T-helper 2 cell (primary cell): ENCODE measurements at places on chromosomes 6 and 20.
A peak's percentile ranks its signal among the peaks of the same experiment; 100 is the strongest.

- DNase-seq: no peak
Measured at GRCh38 chr20:64242797-64243475, 12.6 kb upstream of the PCMTD2 start.

DNA sequence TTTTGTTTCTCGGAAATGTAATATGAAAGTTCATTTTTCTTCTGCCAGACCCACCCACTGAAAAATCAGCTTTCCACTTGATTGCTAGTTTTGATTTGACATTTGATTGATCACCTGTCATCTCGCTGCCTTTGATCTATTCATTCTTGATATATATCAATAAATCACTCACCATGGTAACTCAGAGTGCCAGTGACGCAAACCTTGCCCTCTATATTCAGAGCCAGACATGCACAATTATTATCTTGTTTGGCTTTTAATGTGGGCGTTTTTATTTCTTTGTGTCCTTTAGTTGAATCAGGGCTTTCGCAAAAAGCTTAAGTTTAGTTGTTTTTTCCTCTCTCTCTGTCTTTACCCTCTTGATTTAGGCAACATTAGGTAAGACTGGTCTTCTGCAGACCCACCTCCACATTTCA, 2.0 kb downstream of the TSHZ2 start:
- no peak for DNase-seq

DNA sequence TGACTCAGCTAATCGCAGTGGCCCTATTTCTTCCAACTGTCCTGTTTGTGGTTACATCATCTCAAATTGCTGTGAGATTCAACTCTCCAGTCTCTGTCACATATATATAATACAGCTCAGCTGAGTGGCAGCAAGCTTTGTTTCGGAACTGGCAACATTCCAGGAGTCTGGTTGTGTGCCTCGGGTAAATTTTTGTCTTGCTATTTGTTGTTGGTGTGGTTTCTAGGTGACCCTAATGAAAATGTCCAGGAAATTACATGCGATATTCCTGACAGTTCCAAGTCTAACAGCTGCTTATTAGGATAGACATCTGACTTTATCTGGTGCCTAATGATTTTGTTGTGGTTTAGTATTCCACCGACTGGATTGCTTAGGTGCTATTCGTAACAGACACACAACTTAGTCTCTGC, 581.8 kb downstream of the CD109 start:
- DNase-seq: no peak

DNA sequence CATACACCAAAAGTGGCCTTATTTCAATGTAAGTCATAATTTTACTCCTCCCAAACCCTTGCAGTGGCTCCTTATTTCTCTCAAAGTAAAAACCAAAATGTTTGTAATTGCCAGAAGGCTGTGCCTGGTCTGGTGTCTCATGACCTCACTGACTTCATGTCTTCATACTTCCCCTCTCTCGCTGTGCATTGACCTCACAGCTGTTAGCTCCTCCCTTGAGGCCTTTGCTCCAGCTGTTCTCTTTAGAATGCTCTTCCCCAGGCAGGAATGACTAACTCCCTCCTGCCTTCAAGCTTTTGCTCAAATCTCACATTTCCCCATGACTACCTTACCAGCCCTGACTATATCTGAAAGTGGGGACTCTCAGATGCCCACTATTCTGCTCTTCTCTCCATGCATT, 83.3 kb downstream of the MTFR2 start:
- DNase-seq: no peak

GRCh38 chr6:1774226-1774915, 164.7 kb downstream of the FOXC1 start:
- no peak for DNase-seq

GRCh38 chr20:62426699-62427131, 624 bp downstream of the RBBP8NL start:
- DNase-seq: no peak

DNA sequence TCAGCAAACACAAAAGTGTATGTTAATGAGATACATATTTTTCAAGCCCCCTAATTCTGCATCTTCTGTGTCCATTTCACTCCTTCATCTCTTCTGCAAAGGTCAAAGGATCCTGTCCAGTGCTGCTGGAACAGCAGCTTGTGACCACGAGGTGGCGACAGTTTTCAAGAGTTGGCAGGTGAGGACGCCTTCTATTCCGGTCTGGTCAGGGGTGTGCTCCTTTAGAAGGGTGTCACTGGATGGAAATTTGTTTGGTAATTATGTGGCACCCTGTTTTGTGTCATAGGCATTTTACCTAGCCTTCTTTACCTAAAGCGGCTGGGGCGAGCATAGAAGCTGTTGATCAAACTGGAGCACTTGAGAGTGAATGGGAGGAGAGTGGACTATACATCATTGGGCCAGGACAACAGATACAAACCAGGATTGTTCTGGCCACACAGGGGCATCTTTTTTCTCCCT, 32.9 kb upstream of the ERVFRD-1 start:
- DNase-seq: peak; percentile 41

- DNase-seq: no peak
Measured at GRCh38 chr6:157539421-157539822, 158.4 kb downstream of the ZDHHC14 start.

DNA sequence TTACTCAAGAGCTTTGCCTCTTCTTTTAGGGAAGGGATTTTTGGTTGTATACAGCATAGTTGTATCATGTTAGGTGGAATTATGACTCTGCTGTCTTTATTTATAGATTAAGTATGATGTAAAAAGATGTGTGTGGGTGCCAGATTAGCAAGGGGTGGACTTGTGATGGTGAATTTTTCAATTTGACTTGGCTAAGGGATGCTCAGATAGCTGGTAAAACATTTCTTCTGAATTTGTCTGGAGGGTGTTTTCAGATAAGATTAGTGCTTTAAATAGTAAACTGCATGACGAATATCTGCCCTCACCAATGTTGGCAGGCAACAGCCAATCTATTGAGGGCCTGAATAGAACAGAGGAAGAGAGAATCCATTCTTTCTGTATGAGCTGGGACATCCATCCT, 173.3 kb upstream of the TNFAIP3 start:
- DNase-seq: no peak

- DNase-seq: no peak
Measured at GRCh38 chr6:106316375-106316766, 9.2 kb downstream of the ATG5 start.

DNA sequence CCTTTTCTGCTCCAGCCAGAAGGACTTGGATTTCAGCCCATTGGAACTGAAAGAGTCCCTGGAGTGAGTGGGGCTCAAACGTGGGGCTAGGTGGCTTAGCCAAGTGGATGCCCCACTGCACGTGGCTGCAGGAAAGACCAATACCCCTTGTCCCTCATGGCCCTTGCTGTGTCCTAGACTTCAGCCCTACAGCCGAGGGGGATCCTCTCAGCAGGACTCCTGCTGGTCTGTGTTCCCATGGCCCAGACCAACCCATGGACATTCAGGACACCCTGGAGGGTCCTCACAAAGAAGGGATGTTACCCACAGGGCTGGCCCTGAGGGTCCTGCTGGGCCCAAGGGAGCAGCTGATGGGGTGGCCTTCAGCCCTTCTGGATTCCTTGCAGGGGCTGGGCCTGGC, 30.0 kb upstream of the PHACTR3 start:
- no peak for DNase-seq

- DNase-seq: no peak
Measured at GRCh38 chr6:4778086-4778485, 1.9 kb downstream of the CDYL start.

DNA sequence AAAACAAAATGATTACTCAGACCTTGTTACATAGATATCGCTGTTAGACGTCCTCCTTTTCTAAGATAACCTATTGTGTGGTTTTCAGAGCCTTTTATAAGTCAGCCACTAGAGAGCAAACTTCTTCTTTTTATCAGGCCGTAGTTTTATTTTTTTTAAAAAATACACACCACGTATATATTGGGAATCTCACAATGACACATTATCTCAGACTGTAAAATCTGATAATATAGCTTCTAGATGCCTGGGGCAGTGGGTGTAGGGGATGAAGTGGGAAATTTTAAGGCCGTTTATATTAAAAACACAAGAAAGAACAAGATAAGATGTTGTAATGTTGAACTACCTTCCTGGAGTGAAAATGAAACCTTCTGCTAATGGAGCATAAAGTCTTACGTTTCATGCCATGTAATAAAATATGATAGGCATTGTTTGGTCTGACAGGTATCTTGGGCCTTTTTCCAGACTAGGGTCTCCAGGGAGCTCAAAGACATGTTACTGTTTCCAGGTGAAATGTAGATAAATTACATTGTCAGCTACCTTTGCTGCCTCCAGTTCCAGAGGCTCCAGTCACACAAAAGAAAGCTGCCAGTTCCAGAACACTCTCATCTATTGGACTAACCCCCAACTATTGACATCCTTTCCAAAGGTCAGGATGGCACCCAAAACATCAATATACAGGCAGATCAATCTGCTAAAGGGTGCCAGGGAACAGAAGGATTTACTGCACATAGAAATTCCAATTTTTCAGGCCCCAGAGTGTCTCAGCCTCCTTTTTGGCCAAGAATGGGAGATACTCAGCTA, 130.2 kb upstream of the AKIRIN2 start:
- DNase-seq: peak; percentile 71

GRCh38 chr20:14832630-14833029, 495.2 kb upstream of the FLRT3 start:
- no peak for DNase-seq

DNA sequence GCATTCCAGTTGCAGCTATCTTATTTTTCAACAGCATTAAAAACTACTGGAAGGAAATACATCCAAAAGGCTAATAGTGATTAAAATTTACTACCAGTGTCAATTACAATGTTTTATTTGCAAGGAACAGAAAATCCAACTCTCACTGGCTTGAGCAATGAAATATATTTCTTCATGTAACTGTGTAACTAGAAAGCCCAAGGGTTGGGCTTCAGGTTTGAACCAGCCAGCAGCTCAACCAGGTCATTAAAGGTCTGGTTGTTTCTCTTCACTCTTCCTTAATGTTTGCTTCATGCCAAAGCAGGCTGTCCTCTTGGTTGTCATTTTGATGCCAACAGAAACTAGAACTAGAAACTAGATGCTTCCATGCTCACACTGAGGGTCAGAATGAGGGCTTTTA, 437.7 kb downstream of the PLCB1 start:
- no peak for DNase-seq

DNA sequence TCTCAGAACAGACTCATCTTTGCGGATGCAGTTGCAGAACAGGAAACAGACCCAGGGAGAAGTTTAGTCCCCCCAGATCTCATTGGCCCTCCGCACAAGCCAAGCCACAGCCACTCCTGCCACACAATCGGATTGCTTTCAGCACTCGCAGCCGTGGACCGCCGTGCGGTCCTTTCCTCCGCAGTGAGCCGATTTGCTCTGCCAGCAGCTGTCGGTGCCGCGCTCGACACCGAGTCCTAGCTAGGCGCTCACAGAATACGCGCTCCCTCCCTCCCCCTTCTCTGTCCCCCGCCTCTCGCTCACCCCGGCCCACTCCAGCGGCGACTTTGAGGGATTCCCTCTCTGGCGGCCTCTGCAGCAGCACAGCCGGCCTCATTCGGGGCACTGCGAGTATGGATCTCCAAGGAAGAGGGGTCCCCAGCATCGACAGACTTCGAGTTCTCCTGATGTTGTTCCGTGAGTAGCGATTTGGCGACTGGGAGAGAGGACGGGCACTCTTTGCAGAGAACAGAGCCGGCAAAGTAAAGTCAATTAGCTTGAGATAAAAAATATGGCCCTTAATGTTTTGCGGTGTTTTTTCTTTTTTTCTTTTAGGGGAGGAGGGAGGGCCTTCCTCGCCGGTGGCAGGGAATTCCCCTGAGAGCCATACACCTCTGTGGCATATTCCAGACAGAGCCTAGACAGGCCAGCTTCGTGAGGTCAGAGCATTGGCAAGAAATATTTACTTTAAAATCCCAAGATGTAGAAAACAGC, at the start of gene LAMP5:
Gene LAMP5 (plus strand): TSS at position 130 of the 753 bp plus-strand sequence. CDS start 263 bp downstream, at position 393.
- DNase-seq: no peak

DNA sequence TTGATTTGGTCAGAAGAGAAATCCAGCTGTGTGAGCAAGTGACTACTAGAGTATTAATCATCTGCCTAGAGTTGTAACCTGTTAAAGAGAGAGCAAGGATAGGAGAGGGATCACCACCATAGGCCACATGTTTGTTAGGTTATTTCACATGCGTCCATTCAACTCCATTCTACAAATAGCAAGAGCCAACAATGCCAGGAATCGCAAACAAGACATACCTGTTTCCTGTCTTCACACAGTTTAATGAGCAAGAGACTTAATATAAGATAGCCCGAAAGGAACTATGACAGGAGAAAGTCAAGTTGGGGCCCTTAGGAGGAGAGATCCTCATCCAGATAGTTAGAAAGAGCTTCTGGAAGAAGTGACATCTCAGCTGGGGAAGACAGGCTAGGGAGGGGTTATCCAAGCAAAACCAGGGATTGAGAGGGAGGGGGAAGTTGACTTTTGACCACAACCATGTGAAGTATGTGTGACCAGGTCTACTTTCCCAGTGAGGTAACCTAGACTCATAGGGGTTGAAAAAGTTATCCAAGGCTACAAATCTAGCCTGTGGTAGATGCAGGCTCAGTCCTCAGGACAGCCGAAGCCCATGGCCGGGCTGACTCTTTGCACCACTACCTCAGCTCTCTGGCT, 147.4 kb downstream of the ALDH8A1 start:
- DNase-seq: no peak

DNA sequence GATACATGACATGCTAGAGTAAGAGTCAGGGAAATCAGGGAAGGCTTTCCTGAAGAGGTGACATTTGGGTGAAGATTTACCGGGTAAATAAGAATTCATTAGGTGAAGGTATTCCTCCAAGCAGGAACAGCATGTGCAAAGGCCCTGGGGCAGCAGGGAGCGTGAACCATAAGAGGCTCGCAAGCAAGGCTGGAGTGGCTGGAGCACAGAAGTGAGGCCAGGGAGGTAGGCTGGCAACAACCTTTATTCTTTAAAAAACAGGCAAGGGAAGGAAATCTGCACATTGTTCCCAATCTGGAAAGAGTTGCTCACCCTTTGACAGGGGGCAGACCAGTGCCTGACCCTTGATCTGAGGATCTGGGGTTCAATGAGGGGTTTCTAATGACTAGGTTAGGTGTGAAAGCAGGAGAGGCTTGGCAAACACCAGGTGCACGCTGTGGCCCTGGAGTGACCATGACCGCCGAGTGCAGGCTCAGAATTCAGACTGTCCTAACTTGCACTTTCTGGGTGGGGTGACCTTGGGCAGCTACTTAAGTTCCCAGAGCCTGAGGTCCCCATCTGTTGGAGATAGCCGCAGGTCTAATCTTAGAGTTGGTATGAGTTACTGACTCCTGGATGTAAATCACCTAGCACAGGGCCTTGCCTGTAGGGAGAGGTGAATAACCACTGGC, 1.9 kb downstream of the KIAA1755 start:
- DNase-seq: no peak

- DNase-seq: no peak
Measured at GRCh38 chr6:57069920-57070331, 20.1 kb upstream of the ZNF451 start.

DNA sequence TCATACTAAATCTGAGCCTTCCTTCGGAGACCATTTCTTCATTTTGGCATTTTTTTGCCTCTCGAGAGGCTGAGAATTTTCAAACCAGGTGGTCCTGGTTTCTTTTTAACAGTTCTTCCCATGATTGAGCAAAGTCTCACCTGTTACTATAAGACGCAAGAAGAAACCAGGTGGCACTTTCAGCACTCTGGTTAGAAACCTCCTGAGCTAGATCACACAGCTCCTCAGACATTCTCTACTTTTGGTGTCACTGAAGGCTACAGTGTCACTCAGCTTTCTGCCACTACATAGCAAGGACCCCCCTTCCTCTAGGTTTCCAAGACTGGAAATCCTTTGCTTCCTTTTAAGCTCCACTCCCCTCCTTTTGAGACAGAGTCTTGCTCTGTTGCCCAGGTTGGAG, 7.3 kb downstream of the IFNGR1 start:
- no peak for DNase-seq

GRCh38 chr6:160127270-160128124, 5.9 kb downstream of the SLC22A1 start:
- no peak for DNase-seq

- DNase-seq: no peak
Measured at GRCh38 chr6:159267165-159267564, 98.0 kb downstream of the FNDC1 start.
